ENCODE measurements at places on chromosomes 4 and X.

DNA sequence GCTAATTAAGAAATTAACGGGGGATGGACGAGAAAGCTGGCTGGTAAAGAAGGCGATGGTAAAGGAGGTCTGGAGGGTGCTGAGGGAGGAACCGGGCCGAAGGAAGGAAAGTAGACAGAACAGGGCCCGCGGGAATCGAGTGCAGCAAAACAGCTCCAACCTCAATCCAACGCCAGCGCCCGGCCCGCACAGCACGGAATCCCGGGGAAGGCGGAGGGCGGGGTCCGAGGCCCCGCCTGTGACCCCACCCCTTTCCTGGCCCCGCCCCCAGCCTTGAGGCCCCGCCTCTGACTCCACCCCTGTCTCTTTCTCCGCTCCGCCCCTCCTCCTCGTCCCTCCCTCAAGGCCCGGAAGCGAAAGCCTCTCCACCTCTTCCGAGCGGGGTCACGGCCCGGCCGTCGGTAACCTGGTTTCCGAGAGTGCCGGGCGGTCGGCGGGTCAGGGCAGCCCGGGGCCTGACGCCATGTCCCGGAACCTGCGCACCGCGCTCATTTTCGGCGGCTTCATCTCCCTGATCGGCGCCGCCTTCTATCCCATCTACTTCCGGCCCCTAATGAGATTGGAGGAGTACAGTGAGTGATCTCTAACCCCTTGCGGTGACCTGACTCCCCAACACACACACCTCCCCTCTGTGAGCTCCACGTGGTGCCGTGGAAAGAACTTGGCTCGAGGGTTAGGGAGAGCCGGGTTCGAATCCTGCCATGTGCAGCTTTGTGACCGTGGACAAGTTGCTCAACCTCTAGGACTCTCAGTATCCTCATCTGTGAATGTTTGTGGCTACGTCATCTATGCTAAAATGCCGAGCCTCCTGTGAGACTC lies at the start of gene SMIM20:
SMIM20 (plus strand) TSS at position 370 of the 819 bp plus-strand sequence; CDS start at position 464, 94 bp downstream.
- peak; percentile 86 for DNase-seq

DNA sequence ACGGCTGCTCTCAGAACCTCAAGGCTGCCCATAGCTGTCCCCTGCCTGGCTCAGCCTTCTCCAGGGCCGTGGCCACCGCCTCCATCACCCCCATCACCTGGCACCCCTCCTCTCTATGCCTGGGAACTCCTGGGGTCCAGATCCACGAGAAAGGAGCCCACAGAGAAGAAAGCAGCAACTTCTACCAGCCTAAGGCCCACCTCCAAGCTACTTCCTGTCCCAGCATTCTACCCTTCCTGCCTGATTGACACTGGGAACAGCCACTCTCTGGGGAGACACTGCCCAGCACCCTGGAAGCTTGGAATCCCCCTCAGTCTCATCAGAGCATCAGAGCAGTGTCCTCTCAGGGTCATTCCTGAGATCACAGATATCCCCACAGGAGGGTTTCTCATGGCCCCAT lies 36.9 kb upstream of the PROM1 start:
- no peak for DNase-seq

- DNase-seq, result no peak
These were observed 554.2 kb downstream of the GABRG1 start for GRCh38 chr4:45569619-45570018.

GRCh38 chrX:128728943-128729342 lies 676.7 kb upstream of the ACTRT1 start:
- DNase-seq, result no peak

- DNase-seq, result no peak
These were observed 45.6 kb upstream of the PABPC5 start for GRCh38 chrX:91389026-91389425.

Data from 8988T (cell line).